Activated CD8-positive, alpha-beta memory T cell treated with anti-CD3 and anti-CD28 coated beads, Interleukin-2, amount 50 U/mL, for 4 hours (primary cell): ENCODE measurements at places on chromosomes 12 and 14.

DNA sequence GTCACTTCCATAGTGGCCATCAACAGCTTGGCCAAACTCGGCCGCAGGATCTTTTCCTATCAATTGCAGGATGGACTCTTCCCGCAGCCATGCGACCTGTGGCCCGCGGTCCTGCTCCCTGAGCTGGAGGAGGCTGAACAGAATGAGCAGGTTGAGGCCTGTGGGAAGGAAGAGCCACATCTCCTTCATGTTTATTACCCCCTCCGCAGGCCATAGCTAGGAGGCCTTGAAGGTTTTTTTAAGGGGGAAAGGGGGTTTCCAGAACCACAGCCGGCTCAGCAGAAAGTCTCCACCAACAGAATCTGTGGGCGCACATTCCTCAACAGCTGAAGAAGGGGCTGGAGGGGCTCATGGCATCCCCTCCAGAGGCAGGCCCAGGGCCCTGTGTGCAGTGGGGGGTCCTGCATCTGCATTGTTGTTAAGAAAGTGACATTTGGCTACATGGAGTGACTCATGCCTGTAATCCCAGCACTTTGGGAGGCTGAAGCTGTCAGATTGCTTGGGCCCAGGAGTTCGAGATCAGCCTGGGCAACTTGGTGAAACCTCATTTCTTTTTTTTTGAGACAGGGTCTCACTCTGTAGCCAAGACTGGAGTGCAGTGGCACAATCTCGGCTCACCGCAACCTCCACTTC is 25.2 kb upstream of the PPP1R13B start:
- no peak for DNase-seq

- DNase-seq: no peak
Observed at GRCh38 chr12:121452340-121452984, 52.5 kb downstream of the RNF34 start.

- DNase-seq: no peak
Observed at GRCh38 chr14:88597038-88597437, 34.2 kb downstream of the ZC3H14 start.

GRCh38 chr14:104227806-104228205 is 89.4 kb downstream of the KIF26A start:
- DNase-seq: no peak

GRCh38 chr12:113333877-113334785 is 778 bp downstream of the SLC8B1 start:
- no peak for DNase-seq

DNA sequence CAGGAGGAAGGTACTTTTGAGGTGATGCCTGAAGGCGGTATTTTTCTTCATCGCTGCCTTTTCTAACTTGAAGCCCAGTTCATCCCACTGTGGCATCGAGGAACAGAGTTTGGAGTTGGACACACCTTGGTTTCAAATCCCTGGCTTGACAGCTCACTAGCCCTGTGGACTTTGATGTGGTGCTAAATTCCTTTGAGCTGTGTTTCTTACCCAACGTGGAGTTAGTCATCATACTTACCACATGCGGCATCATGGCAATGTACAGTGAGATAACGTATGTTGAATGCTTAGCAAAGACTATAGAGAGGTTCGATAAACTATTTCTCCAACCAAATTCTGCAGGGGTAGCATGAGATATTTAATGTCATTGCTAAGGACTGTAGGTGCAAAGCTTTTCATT is 3.4 kb downstream of the PLEKHG3 start:
- no peak for DNase-seq

DNA sequence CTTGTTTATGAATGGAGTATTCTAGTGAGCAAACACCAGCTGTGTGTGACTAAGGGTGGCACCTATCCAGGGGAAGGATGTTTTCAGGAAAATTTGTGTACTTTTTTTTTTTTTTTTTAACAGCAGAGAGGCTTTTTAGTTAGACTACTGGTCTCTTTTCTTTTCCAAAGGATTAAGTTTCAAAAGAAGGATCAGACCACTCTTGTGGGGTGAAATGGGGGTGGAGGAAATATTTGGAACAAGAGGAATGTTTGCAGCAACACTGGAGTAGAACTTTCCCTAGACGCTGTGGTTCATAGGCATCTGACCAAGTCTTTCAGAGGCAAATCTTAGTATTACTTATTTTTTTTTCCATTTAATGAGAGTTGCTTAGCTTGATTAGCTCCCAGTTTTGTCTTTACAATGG is 21.1 kb downstream of the NUBPL start:
- no peak for DNase-seq

GRCh38 chr14:65864984-65865383 is 452.5 kb downstream of the FUT8 start:
- no peak for DNase-seq

DNA sequence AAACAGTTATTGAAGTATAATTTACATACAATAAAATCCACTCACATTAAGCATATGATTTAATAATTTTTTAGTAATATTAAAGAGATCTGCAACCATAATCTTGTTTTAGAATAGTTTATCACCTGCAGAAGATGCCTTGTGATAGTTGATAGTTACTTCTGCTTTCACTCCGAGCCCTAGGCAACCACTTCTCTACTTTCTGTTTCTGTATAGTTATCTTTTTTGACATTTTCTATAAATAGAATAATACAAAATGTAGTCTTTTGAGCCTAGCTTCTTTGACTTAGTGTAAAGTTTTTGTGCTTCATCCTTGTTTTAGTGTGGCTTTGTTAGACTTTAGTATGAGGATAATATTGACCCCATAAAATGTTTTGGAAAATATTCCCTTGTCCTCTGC is 111.0 kb downstream of the MNAT1 start:
- DNase-seq: no peak

DNA sequence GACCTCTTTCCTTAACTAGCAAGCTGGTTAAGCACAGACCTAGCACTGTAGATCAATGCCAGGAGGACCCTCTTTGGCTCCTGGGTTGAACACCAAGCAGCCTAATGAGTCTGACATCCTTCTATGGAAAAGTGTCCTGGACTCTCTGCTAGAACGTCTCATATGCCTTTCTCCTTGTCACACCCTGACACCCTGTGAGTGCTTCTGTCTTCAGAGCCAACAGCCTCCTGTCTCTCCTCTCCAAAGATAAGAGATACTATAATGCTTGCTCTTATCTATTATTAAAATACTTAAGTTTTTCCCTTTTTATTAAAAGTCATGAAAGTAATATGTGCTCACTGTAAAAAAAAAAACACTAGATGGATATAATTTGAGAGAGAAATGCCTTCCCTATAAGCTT is 222.7 kb downstream of the FOXN3 start:
- no peak for DNase-seq

DNA sequence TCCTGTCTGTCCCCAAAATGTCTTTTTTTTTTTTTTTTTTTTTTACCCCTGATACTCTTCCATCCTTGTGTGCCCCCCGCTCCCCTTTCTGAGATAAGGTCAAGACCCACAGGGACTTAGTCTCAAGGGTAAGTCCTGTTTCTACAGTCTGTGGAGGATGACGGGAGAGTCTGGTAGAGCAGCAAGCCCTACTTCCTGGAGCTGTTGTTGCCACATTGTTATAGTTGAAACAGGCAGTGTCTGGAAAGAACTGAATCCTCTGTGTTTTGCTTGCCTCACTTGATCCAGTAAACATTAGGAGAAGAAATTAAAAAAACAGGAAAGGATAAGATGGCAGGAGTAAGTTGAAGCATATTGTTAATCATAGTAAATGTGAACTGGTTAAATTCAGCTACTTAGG is 45.5 kb downstream of the ZNF664 start:
- DNase-seq: no peak

GRCh38 chr14:74864198-74864597 is 11.7 kb downstream of the PROX2 start:
- no peak for DNase-seq

DNA sequence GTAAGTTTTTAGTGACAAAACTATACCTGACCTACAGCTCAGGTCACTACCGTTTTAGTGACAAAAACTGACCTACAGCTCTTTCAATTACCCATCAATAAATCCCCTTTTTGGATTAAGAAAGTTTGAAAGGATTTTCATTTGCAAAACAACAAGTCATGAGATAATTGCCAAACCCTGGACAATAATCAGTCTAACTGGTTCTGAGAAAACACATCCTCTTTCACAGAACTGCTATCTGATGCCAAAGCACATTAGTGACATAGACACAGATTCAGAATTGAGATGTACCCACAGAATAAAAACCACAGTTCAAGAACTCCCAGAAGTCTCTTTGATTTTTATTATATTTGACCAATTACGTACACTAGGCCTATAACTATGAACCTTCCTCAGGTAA is 126.0 kb upstream of the COCH start:
- no peak for DNase-seq

GRCh38 chr12:13471471-13471870 is 274.9 kb downstream of the EMP1 start:
- no peak for DNase-seq

- no peak for DNase-seq
Observed at GRCh38 chr12:101969-102878, 35.7 kb downstream of the IQSEC3 start.

- no peak for DNase-seq
Observed at GRCh38 chr12:116420227-116420880, 138.8 kb upstream of the MAP1LC3B2 start.

DNA sequence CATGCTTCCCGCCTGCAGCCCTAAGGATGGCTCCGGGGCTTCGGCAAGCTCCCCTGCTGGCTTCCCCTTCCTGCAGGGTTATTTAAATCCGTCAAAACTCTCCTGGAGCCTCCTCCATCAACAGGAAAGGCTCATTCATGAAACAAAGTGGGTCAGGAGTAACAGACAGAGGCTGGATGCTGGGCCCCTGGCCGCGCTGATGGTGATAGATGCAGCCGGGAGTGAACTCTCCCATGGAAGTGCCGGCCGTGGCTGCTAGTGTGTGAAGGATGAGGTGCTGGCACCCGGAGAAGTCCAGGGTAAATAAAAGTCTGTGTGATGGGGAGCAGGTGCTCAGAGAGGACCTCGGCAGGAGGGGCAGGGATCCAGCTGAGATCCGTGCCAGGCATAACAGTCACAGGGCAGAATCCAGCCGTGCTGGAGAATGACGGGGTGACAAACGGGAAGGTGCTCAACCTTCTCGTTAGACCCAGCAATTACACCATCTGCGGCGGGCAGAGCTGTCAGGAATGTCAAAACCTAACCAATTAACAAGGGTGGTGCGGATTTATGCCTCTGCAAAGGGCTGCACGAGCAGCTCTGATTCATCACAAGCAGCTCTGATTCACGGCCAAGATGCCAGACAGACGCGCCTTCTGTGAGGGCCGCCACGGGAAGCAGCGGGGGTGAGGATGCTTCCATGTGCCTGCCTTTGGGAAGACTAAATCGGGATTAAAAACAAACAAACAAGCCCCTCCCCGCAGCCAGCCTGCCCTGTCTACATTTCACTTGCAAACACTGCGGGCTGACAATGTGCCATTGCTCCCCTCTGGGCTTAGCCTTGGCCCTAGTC is 55.6 kb downstream of the SYNE3 start:
- DNase-seq: no peak

- no peak for DNase-seq
Observed at GRCh38 chr12:69332815-69333358, 15.3 kb upstream of the LYZ start.

GRCh38 chr12:27517546-27517945 is 6.5 kb upstream of the PPFIBP1 start:
- no peak for DNase-seq

DNA sequence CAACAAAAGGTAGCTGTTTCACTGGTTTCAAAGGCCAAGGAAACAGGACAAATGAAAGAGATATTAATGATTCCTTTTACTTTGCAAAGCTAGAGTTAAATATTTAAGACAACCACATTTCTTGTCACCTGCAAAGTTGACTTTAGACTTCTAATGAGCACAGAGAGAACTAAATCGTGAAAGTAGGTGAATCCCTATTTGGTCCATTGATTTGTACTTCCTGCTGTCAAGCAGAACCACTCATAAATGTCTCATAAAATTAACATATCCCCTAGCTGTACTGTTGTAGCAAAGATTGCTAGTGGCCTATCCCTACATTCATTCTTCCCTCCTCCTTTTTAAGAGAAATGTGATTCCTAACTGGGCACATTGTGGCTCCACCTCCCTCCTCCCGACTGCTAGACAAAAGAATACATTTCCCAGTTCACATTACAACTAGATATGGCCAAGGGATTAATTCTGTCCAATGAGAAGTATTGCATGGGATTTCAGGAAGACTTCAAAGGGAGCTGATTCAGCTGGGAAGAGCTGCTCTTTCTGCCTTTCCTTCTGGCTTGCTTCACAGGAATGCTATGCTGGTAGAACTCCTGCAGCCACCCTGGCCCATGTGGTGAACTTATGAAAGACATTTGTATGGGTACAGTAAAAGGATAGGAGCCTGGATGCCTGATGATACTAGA is 227.5 kb upstream of the ABCD2 start:
- DNase-seq: no peak

- no peak for DNase-seq
Observed at GRCh38 chr12:54578778-54579177, 9.7 kb downstream of the PPP1R1A start.

GRCh38 chr12:107372229-107372658 is 278.9 kb upstream of the CRY1 start:
- DNase-seq: no peak

- no peak for DNase-seq
Observed at GRCh38 chr14:105836160-105836559, 309.8 kb downstream of the TMEM121 start.

DNA sequence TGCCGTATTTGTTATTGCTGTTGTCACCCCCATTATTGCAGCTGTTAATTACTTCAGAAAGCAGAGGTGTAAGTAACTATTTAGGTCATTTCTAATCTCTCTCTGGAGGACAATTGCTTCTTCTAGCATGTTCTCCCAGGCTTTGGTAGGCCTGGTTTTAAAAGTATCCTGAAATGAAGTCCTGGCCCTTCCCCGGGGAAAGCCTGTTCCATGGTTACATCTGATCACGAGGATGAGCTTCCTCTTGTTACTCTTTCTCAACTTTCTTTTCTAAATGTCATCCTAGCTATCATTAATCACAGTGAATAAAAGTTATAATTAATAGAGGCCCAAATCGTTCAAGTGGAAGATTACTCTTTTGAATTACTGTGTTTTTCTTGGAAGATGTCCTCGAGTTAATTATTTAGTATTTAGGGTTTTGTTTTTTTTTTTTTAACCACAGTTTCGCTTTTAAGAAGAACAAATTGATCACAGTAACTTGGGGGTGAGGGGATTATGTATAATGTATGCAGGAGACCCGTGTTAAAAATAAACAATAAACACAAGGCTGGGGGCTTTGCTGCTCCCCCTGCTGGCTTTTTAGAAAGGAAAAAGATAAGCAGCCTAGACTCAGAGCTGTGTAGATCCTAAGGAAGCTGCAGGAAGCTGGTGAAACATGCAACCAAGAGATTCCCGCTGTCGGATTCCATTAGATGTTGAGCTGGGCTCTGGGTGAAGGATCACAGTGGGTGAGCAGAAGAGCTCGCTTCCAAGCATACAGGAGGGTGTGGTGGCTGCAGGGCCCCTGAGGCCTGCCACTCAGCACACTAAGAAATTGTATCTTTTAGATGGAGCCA is 420.1 kb downstream of the FUT8 start:
- DNase-seq: no peak

DNA sequence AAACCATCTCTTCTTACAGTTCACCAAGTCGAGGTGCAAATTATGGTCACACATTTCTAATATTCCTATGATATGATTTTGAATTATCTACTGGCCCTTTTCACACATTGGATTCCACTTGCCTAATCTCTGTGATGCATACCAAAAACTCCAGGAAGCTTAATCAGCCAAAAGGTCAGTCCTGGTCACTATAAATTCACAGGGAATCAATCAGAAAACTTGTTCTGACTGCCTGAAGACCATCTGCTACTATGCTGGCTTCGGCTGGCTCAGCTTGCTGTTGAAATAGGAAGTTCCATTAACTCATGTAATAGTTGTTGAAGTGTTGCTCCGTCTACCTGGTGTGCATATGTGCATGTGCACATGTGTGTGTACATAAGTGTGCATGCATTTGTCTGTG is 142.8 kb upstream of the FLRT2 start:
- no peak for DNase-seq
